ENCODE measurements at places on chromosomes 7 and 10.

DNA sequence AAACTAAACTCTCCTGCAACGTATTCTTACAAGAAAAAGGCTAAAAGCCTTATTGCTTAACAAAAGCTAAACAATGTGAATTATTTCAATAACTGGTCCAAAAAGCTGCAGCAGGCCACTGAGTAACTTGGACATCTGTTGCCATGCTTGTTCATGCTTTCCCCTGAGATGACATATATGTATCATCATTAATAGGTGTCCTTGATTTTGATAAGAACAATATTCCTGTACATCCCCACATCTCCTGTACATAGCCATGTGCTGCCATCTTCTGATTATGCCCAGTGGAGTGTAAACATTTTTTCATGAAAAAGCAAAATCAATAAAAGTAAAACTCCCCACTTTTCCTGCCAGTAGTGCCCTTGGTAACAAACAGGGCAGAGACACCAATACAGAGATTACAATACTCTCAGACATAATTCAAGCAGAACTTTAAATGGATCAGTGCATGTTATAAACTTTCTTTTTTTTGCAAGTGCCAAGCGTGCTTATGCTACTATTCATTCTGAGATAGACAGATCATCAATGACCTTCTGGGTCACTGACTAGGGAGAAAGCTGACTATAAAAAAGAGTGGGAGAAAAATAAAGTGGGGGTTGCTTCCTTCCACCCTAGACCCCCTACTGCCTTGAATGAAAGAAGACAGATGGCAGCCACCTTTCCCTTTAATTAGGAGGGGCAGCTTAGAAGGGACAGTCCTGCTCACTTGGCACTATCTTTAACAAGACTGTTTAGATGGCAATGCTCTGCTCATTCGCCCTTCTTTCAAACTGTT lies 205.5 kb upstream of the KLF14 start:
- no peak for DNase-seq

GRCh38 chr7:37483627-37484026 lies 35.0 kb upstream of the ELMO1 start:
- DNase-seq, result no peak

GRCh38 chr7:44965441-44965903 lies 13.3 kb downstream of the MYO1G start:
- DNase-seq, result no peak

- DNase-seq, result no peak
Measured at GRCh38 chr7:121187222-121187621, 141.6 kb upstream of the WNT16 start.

DNA sequence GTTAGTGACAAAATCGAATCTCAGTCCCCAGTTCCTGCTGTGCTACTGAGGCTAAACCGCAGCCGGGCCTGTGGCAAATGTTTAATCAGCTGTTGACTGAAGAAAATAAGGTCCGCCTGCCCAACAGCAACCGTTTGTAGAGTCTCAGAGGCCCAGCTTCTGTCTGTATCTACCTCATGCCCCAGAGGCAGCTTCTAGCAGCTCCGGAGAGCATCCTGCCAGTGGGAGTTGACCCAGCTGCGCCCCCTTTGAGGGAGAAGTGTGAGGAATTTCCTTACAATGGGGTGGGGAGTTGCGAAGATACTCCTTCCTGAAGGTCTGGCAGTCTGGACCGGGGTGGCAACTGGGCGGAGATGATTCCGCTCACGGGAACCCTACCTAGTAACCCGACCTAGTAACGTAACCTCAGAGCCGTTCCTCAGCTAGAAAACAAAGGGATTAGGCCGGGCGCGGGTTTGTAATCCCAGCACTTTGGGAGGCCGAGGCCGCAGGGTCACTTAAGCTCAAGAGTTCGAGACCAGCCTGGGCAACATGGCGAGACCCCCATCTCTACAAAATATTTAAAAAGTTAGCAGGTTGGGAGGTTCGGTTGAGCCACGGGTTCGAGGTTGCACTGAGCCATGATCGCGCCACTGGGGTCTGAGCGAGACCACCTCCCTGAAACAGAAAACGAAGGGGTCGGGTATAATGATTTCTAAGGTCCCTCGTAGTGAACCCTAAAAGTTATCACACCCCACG lies 846 bp upstream of the ZNF775 start:
- DNase-seq, result no peak

Data from cerebellar nuclear complex (tissue), 1 donor.